Colonic mucosa (tissue), 4 donors: ENCODE measurements at places on chromosomes 3 and 15. TPM values are rescaled to one million over a fixed set of nuclear protein-coding genes. Genes with fewer than 3 reads are reported as not detected.

CACNA1D gene
- 9.6 TPM for total RNA-seq

UBR1 gene
- 26.2 TPM for total RNA-seq

DNA sequence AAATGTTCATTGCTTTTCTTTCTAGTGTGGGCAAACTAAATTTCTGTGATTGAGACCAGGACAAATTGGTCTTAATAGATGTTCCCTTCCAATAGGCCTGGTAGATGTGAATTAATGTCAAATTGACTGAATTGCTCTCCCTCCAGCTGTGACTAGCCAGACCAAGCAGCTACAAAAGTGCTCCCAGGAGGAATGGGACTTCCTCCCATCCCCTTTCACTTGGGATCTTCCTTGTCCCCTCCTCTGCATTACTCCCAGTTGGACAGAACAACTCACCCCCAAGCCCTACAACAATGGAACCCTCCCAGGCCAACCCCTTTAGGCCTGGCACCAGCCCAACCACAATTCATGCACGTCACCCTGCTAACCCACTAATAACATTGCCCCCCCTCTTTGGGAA, 19.6 kb upstream of the ZKSCAN7 start:
- H3K36me3 ChIP-seq, result no peaks in the 10 kb centered on the region
- no peaks in the 10 kb centered on the region for H3K27me3 ChIP-seq
- no peak overlapping the region for H3K4me3 ChIP-seq
- H3K27ac ChIP-seq, result no peak overlapping the region
- no peak for DNase-seq

GRCh38 chr3:178099862-178100261, 436.4 kb upstream of the KCNMB2 start:
- no peaks in the 10 kb centered on the region for H3K27me3 ChIP-seq
- H3K4me1 ChIP-seq, result no peaks in the 10 kb centered on the region
- H3K36me3 ChIP-seq, result no peaks in the 10 kb centered on the region
- DNase-seq, result no peak
- H3K4me3 ChIP-seq, result no peak overlapping the region

NEK10 gene
- 0.67 TPM for total RNA-seq

DNA sequence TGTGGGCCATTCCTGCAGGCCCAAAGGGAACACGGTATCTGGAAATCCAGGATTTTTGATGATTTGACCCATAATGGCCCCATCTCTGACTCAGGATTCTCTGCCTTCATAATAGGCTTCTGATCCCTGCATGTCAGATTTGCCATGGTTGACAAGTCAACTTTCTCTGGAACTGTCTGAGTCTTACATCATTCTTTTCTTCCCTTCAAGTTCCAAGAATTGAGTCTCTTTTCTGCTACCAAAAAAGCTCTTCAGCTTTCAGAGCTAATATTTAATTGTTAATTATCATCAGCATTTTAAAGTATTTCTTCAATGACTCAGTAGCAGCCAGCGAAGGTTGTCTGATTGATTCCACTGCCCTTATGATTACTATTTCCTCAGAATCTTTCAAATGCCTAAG, 244.4 kb upstream of the COL8A1 start:
- no peak overlapping the region for H3K4me3 ChIP-seq
- no peaks in the 10 kb centered on the region for H3K27me3 ChIP-seq
- no peaks in the 10 kb centered on the region for H3K4me1 ChIP-seq
- no peak overlapping the region for H3K27ac ChIP-seq

DNA sequence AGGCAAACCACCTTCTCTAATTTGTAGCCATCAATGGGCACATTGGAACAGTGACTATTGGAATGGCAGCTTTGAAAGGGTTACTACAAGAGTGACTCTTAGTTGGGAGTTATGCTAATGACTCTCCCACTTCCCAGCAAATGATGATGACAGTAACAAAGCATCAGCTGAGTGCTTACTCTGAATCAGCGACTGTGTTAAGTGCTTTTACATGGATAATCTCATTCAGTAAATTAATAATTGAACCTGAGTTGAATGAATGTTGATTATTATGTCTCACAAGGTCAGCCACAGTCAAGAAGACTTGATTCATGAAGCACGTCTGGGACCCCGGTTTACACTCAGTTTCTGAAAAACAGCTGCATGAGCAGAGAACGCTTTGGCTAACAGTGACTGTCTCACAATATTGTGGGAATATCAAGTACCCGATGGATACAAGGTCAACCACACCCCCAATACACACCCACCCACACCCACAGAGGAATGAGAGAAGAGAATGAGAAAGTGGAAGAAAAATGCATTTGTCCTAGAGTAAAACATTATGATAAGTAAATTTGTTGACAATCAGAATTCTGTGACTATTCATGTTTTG, 242.0 kb upstream of the FEZF2 start:
- H3K36me3 ChIP-seq, result no peaks in the 10 kb centered on the region
- H3K4me3 ChIP-seq, result no peak overlapping the region
- no peak overlapping the region for H3K27ac ChIP-seq
- H3K4me1 ChIP-seq, result no peaks in the 10 kb centered on the region
- H3K27me3 ChIP-seq, result no peaks in the 10 kb centered on the region
- DNase-seq, result no peak

DUOX1 gene
- 0.96 TPM for total RNA-seq

TMEM212 gene
- total RNA-seq, result not detected

WDR49 gene
- not detected for total RNA-seq

- H3K4me3 ChIP-seq, result no peak overlapping the region
- no peak for DNase-seq
- no peaks in the 10 kb centered on the region for H3K27me3 ChIP-seq
- H3K27ac ChIP-seq, result no peak overlapping the region
Observed at GRCh38 chr15:85607141-85607806, 187.5 kb downstream of the KLHL25 start.

GRCh38 chr15:67372986-67373675, 118.5 kb downstream of the IQCH start:
- H3K27ac ChIP-seq, result no peak overlapping the region
- no peaks in the 10 kb centered on the region for H3K27me3 ChIP-seq
- no peak for DNase-seq
- H3K4me3 ChIP-seq, result no peak overlapping the region

AHSG gene
- total RNA-seq, result not detected

GRCh38 chr3:54530944-54531343, 396.9 kb downstream of the LRTM1 start:
- H3K36me3 ChIP-seq, result no peaks in the 10 kb centered on the region
- H3K27ac ChIP-seq, result no peak overlapping the region
- no peak overlapping the region for H3K4me3 ChIP-seq
- no peaks in the 10 kb centered on the region for H3K27me3 ChIP-seq

FBXL2 gene
- total RNA-seq, result 1.1 TPM

A4GNT gene
- not detected for total RNA-seq

GASK1A gene
- total RNA-seq, result 2.2 TPM

- DNase-seq, result no peak
- H3K4me1 ChIP-seq, result no peaks in the 10 kb centered on the region
- H3K4me3 ChIP-seq, result no peak overlapping the region
Observed at GRCh38 chr3:119531151-119531550, 28.3 kb downstream of the CD80 start.

IGSF10 gene
- 0.96 TPM for total RNA-seq

GRCh38 chr15:68298882-68299381, 21.4 kb downstream of the FEM1B start:
- no peaks in the 10 kb centered on the region for H3K36me3 ChIP-seq
- H3K4me3 ChIP-seq, result no peak overlapping the region
- no peaks in the 10 kb centered on the region for H3K27me3 ChIP-seq

DNA sequence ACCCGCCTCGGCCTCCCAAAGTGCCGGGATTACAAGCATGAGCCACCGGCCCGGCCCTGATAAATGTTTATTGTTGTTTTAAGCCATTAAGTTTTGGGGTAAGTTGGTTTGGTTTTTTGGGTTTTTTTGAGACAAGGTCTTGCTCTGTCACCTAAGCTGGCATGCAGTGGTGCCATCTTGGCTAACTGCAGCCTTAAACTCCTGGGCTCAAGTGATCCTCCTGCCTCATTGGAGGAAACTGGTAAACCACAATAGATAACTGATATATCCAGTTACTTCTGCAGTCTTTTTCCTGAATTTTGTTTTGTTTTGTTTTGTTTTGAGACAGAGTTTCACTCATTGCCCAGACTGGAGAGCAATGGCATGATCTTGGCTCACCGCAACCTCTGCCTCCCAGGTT, 4.2 kb downstream of the SLC25A20 start:
- no peaks in the 10 kb centered on the region for H3K27me3 ChIP-seq
- H3K27ac ChIP-seq, result no peak overlapping the region
- H3K4me3 ChIP-seq, result no peak overlapping the region
- peaks cover 11% of the 10 kb centered on the region for H3K4me1 ChIP-seq

SLC6A11 gene
- total RNA-seq, result not detected

- no peaks in the 10 kb centered on the region for H3K36me3 ChIP-seq
- H3K27ac ChIP-seq, result no peak overlapping the region
- H3K27me3 ChIP-seq, result no peaks in the 10 kb centered on the region
- H3K4me1 ChIP-seq, result no peaks in the 10 kb centered on the region
- no peak for DNase-seq
Observed at GRCh38 chr3:119690043-119690656, 12.7 kb upstream of the CFAP91 start.

DNA sequence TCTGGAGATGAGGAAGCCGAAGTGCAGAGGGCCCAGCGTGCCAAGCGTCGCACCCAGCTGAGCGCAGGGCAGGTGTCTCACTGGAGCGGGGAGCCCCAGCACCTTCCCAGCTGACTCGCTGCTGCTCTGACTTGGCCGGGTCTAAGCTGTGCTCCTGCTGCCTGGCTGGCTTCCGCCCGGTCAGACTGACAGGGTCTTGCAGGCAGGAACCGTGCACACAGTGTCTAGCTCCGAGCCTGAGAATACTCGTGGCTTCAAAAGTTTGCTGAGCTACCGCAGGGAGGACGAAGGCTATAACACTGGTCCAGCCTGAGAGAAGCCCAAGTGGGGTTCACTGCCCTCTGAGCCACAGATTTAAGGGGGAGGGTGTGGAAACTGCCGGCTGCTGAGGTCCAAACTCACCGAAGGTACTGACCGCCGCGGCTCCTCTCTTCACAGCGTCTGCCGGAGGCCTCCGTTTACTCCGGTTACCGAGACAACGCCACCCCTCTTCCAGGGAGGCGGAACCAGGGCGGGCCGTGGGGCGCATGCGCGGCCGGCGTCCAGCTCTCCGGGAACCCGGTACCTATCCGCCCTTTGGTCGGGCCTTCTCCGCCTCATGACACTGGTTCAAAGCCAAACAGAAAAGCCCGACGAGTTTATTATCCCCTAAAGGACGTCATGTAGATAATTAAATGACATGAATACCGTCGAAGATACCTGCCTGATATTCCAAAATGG, at the start of gene CFAP44:
Gene CFAP44, minus strand, starts transcription at position 443 of the 720 bp plus-strand sequence. CDS start 7,829 bp downstream, outside the sequence.
- peak; percentile 85 for DNase-seq
- no peak within 1 kb of the TSS for H3K27ac ChIP-seq
- H3K4me1 ChIP-seq, result no peaks in the 10 kb centered on the region

GOLGA8N gene
- 4.2 TPM for total RNA-seq

CYP11A1 gene
- total RNA-seq, result not detected

DNA sequence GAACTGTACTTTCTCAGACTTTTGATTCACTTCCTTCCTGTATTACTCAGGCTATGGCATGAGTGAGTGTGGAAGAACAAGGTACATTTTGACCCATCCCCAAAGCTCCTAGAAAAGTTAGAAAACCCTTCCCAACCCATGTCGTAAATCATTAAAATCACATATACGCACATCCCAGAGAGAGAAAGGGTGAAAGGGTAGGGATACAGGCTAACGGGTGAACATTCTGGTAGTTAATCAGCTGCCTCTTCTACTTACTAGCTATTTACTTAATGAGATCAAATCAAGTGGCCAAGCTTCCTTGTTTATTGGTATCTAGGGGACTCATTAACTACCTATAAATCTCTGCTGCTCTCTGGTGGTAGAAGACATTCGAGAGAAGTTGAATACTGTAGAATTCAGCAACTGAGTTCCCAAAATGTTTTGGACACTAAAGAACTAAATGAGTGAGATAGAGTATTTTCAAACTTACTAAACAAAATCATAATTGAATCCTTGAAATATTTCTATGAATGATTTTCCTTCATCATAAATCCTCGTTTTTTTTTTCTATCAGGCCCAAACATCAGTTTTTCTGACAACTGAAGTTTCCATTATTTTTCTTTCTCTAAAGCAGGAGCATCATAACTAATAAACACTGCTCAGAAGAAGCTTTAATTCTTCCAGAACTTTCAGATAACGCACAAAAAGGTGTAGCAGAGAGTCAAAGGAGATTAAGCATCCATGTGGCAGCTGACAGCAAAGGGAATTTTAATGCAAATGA, 124.2 kb downstream of the IMPG2 start:
- no peaks in the 10 kb centered on the region for H3K36me3 ChIP-seq
- no peaks in the 10 kb centered on the region for H3K4me1 ChIP-seq
- no peaks in the 10 kb centered on the region for H3K27me3 ChIP-seq
- H3K4me3 ChIP-seq, result no peak overlapping the region
- no peak for DNase-seq

GOLGA8Q gene
- 0.15 TPM for total RNA-seq

DNA sequence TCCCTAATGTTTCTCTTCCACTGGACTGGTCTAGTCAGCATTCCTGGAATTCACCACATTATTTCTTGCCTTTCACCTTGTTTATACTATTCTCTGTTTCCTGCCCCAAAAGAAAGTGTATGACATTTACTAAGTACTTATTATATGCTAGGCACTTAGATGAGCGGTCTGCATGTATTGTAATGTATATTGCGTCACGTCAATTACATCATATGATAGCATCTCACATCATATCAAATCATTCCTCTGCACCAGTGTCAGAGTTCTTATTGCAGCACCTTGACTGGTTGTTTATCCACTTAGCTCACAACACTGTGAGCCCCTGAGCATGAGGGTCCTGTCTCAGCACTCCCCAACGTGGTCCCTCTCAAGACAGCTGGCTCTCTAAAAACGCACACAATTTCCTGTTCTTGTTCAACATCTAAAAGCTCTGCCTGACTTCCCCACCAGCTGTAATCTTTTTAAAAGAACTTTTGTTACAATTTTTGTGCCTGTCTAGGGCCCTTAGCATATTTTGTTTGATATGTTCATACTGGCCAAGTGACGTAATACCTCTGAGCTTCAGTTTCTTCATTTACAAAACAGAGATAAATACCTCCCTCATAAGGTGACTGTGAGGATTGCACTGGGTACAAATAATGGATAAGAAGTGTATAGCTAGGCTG, 58.8 kb downstream of the ARHGAP31 start:
- no peak overlapping the region for H3K4me3 ChIP-seq
- H3K4me1 ChIP-seq, result peaks cover 3% of the 10 kb centered on the region

DNA sequence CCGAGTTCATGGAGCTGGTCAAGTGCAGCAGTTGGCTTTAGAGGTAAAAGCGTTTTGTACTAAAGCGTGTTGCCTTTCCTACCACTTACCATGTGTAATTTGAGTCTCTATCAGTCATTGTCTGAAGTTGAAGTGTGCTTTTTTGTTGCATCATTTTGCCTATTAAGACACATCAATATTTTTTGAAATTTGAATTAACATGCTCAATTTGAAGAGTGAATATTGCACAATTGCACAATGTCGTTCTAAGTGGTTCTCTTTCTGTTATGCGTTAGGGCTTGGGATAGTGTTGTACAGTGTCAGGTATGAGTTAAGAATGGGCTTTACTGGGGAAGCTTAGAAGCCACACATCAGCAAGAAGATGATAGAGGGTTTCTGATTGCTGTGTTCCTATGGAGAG, 84.0 kb upstream of the ACKR4 start:
- peaks cover 6% of the 10 kb centered on the region for H3K36me3 ChIP-seq
- no peak for DNase-seq
- no peak overlapping the region for H3K27ac ChIP-seq
- no peaks in the 10 kb centered on the region for H3K27me3 ChIP-seq
- no peak overlapping the region for H3K4me3 ChIP-seq
- H3K4me1 ChIP-seq, result no peaks in the 10 kb centered on the region

GPR15 gene
- total RNA-seq, result 5.1 TPM

MED12L gene
- 1.3 TPM for total RNA-seq

GRCh38 chr3:99648101-99648500, 9.7 kb downstream of the COL8A1 start:
- no peak overlapping the region for H3K27ac ChIP-seq
- no peaks in the 10 kb centered on the region for H3K4me1 ChIP-seq
- no peak overlapping the region for H3K4me3 ChIP-seq
- no peaks in the 10 kb centered on the region for H3K36me3 ChIP-seq
- no peaks in the 10 kb centered on the region for H3K27me3 ChIP-seq
- peak; percentile 40 for DNase-seq

HTR3C gene
- not detected for total RNA-seq
